ENCODE measurements at places on chromosomes 4 and X. TPM values are rescaled to one million over a fixed set of nuclear protein-coding genes. Genes with fewer than 3 reads are reported as not detected.

Gene ARAP2
- 10.1 TPM for total RNA-seq

Gene CENPE
- total RNA-seq, result 3.0 TPM

Gene IQSEC2
- total RNA-seq, result 13.4 TPM

Gene ATG4A
- total RNA-seq, result 13.5 TPM

Gene TBC1D9
- 18.8 TPM for total RNA-seq

GRCh38 chr4:76513482-76513881 lies 78.5 kb downstream of the SHROOM3 start:
- DNase-seq, result no peak

DNA sequence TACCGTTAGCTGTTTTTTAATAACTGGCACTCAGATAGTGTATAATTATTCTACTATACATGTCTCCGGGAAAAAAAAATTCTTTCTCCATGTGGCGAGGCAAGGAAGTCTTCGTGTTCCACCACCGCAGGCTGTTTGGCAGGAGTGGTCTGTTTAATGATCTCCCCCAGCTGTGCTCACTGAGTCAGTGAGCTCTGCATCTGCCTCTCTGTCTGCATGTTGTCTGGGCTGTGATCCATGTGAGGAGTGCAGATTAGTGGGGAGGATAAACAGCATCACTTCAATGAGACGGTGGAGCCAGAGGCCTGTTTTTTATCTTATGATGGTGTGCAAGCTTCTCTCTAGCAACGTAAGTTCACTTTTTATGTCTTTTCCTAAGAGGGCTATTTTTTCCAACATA lies 69.8 kb downstream of the RPS3A start:
- DNase-seq, result peak; percentile 79

DNA sequence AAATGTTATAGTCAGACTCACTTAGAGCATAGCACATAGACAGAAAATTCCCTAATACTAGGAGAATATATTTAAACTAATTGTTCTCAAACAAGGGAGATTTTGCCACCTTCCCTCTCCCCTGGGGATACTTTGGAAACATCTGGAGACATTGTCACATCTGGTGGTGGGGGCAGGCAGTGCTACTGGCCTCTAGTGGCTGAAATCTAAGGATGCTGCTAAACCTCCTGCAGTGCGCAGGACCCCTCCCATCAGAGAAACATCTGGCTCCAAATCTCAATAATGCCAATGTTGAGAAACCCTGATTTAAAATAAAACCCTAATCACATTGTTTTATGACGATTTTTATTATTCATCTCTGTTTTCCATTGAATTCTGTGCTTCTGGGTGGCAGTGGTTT lies 244.9 kb downstream of the FRMPD4 start:
- DNase-seq, result no peak

GRCh38 chr4:137070614-137071013 lies 461.7 kb downstream of the PCDH18 start:
- no peak for DNase-seq

- DNase-seq, result no peak
Measured at GRCh38 chrX:136810493-136810892, 29.8 kb upstream of the ARHGEF6 start.

DNA sequence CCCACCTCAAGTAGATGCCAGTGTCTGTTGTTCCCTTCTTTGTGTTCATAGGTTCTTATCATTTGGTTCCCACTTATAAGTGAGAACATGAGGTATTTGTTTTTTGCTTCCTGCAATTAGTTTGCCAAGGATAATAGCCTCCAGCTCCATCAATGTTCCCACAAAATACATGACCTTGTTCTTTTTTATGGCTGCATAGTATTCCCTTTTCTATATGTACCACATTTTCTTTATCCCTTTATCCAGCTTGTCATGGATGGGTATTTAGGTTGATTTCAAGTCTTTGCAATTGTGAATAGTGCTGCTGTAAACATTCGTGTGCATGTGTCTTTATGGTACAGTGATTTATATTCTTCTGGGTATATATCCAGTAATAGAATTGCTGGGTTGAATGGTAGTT lies 138.4 kb downstream of the GLRA3 start:
- DNase-seq, result no peak

GRCh38 chr4:33998291-33998690 lies 2246.0 kb downstream of the ARAP2 start:
- no peak for DNase-seq

- DNase-seq, result no peak
Measured at GRCh38 chr4:147335183-147335582, 145.7 kb upstream of the EDNRA start.

Measured in right atrium auricular region (tissue), 2 donors.